ENCODE measurements at places on chromosomes 6 and 20.

DNA sequence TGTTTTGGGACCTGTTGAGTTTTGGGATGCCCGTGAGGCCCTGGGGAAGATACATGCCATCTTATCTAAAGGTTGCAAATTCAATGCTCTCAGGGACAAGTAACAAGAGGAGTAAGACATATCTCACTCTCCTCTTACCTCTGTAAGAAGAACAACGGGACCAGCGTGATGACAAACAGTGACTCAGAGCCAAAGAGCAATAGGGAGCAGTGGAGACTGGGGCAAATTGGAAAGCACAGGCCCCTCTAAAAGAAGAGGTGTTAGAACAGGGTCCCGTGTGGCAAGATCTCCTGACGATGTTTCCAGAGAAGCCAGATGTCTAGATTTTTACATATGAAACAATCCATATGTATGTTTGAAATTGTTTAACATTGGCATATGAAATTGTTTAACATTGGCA lies 11.6 kb downstream of the TP53RK start:
- DNase-seq = no peak

DNA sequence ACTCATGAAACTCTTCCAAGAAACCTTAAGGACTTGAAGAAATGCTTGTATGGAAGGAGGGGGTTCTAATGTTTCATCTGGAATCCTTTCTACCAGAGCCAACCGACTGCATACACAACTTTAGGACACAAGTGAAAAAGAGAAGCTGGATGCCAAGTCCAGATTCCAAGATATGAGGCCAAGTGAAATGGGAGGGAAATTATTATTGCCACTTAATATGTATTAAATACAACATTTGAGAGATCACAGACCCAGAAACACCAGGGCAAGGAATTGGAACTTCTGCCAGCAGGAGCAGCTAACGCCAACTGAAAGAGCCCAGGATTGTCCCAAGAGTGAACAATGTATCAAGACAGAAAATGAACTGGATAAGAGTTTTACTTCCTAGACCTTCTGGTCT lies 144.2 kb downstream of the ARHGAP18 start:
- no peak for DNase-seq

- DNase-seq = no peak
These were observed 13.0 kb downstream of the PCK1 start for GRCh38 chr20:57573894-57574293.

DNA sequence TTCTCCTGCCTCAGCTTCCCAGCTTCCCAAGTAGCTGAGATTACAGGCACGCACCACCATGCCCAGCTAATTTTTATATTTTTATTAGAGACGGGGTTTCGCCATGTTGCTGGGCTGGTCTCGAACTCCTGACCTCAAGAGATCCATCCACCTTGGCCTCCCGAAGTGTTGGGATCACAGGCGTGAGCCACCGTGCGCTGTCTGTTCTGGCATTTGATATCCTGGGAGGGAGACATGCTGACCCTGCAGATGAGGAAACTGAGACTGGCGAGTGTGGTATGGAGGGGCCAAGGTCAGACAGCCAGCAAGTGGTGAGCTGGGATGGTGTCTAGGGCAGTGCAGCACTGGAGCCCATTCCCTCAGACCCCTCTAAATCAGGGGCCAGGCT lies 44.6 kb downstream of the SRC start:
- DNase-seq = no peak

- DNase-seq = no peak
These were observed 191.5 kb downstream of the PREX1 start for GRCh38 chr20:48636301-48636700.

GRCh38 chr20:53774461-53775203 lies 181.0 kb upstream of the ZNF217 start:
- DNase-seq = no peak

DNA sequence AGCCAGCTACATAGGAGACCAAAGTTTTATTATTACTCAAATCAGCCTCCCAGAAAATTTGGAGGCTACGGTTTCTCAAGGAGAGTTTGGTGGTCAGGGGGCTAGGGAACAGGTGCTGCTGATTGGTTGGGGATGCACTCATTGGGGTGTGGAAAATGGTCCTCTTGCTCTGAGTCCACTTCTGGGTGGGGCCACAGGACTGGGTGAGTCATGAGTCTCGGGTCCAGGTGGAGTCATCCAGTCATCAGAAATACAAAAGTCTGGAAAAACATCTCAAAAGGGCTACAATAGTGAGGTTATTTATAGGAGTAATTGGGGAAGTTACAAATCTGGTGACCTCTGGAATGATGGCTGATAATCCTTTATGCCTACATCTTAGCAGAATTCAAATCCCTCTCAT lies 54.3 kb upstream of the SLC22A16 start:
- no peak for DNase-seq

DNA sequence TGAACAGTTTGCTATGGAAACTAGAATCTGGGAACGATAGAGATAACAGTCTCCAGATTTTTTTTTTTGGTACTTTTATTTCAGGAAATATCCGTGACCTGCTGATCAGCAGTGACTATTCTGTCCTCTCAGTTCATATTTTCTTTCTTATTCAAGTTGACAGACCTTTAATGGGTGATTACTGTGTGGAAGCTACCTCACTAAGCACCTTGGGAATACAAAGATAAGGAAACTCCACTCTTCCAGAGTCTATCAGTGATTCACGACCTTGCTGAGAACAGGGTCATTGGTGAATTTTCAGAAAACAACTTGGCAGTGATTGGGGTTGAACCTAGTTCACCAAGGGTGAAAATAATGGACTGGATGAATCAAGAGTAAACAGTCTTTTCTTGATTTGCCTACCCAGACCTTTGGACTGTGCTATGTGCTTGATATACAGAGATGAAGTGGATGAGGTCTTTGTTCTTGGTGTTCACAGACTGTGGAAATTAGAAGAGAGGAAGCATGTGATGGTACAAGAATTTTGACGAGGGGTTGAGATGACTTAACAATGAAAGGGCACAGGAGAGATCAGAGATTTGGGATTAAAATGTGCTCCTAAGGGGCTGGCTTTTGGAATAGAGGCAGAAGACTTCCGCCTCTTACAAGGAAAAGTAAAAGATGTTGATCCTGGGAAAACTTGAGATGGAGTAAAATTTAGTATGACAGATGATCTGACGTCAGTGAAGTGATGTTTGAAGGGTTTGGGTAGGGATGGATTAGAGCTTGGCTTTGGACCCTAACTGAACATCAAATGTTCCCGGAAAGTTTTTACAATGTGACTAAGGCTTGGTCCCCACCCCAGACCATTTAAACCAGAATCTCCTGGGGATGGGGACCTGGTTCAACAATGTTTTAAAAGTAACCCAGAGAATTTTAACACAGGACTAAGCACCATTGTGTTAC lies 1.2 kb downstream of the KAT14 start:
- no peak for DNase-seq

DNA sequence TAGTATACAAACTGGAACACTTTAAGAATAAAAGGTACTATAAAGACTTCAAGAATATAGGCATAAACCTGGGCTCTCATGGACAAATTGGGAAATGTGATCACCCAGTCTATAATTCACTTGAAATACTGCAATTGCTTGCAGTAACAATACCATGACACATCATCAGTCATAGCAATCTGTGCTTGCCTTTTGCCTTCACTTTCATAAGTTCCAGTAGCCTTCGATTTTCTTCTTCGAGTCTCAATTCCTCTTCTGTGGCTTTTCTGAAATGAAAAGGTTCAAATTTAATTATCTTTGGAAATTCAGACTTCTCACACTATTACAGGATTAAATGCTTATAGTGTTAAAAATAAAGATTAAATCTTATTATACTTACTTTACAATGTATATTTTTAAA lies 96.3 kb upstream of the ZBTB24 start:
- DNase-seq = no peak

GRCh38 chr6:111551521-111552231 lies 54.0 kb downstream of the TRAF3IP2 start:
- DNase-seq = no peak

GRCh38 chr6:1082285-1082935 lies 229.5 kb upstream of the FOXQ1 start:
- no peak for DNase-seq

GRCh38 chr20:51383891-51384510 lies 158.5 kb downstream of the NFATC2 start:
- no peak for DNase-seq

- no peak for DNase-seq
These were observed 19.8 kb upstream of the VSTM2L start for GRCh38 chr20:37882961-37883712.

DNA sequence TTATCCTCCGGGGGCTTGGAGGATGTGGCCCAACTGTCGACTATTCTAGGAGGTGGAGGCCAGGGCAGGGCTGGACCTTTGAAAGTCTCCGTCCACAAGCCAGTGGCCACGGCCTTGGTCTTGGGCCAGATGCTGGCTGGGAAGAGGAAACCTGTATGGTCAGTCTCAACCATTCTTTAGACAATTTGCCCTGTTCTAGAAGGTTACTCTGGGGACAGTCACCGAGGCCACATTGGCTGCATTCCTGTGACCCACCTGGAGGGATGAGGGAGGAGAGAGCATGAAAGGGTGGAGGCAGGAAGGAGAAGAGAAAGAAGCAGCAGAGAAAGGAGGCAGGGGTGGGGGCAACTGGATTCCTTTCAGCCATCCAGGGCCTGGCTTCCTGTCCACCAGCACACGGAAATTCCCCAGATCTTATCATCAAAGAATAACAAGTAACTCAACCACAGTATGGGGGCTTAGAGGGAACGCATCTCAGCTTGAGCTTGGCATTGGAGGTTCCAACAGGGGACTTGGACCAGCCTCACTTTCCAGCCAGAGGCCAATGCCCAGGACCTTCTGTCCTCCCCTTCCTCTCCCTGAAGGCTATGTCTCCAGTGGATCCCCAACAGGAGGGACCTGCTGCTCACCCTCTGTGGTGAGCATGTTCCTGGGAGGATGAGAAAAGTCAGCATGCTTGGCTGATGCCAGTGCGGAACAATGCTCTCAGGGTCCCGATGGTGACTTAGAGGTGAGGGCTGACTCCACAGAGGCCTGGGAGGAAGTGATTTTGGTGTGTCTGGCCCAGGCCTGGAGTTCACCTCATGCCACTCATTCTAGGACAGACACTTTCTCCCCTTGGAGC lies 30.4 kb downstream of the TGM2 start:
- no peak for DNase-seq

DNA sequence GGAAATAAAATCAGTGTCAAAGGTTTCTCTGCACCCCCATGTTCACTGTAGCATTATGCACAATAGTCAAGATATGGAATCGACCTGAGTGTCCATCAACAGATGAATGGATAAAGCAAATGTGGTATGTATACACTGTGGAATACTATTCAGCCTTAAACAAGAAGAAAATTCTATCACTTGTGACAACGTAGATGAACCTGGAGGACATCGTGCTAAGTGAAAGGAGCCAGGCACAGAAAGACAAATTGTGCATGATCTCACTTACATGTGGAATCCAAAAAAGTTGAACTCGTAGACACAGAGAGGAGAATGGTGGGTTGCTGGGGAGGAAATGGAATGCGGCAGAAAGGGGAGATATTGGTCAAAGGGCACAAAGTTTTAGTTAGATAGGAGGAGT lies 136.3 kb upstream of the ESR1 start:
- DNase-seq = no peak

GRCh38 chr20:43767686-43768474 lies 41.1 kb upstream of the GTSF1L start:
- DNase-seq = no peak

- DNase-seq = no peak
These were observed 112.0 kb upstream of the CITED2 start for GRCh38 chr6:139486476-139486799.

- DNase-seq = no peak
These were observed 280.5 kb downstream of the ADGRB3 start for GRCh38 chr6:68915586-68915985.

- no peak for DNase-seq
These were observed 178.3 kb downstream of the SYNDIG1 start for GRCh38 chr20:24647713-24648112.

DNA sequence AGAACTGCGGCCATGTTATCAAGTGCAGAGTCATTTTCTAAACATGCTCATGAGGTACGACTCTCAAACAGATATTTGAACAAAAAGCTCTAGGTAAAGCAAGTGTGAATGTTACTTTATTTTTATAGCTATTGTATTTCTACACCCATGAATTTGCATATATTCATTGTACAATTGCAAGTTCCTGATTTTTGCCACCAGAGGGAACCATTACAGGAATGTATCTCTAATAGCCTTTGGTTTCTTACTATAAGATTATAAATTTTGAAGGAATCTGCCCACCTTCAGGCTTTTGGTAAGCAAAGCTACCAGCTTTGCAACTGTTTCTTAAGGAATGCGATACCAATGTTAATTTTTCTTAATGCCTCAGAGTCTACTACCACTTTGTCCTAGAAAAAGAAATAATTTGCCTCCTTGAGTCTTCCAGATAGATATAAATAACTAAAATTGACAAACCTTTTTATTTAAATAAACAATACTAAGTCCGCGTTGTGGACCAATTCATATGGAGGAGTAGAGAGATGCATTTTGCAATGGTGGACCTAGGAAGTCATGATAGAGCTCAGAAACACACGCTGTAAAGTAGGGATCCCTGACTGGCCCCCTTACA lies 125.4 kb upstream of the SAMD5 start:
- no peak for DNase-seq

DNA sequence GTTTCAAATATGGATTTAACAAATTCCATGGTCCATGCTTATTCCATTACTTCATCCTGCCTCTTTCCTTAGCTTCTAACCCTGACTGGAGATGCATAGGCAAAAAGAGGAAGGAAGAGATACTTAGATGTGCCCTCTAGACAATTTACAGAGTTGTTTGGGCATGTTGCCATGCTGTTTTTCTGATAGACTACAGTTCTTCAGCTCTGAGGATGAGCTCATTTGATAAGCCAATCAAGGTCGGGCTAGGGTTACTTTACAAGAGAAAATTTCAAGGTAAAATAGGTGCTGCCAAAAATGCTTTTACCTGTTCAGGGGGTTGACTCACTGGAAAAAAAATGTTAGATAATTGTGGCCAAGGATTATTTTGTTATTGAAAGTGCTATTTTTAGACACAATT lies 5.9 kb downstream of the HCRTR2 start:
- DNase-seq = no peak

DNA sequence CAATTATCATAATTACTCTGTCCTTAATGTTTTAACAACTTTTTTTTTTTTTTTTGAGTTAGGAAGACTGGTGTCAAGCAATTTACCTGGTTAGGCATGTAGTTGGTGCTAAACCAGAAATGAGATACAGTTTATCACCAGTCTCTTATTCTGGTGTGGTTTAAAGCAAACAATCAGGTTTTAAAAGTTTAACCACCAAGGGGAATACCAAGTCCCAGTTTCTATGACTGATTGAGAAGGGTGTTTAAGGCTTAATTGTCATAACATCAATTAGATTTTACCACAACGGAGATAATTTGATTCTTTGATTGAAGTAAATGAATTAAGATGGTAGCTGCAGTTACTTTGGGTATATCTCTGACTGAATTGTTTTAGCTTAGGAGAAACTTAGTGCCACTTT lies 197.8 kb downstream of the TFAP2B start:
- no peak for DNase-seq

DNA sequence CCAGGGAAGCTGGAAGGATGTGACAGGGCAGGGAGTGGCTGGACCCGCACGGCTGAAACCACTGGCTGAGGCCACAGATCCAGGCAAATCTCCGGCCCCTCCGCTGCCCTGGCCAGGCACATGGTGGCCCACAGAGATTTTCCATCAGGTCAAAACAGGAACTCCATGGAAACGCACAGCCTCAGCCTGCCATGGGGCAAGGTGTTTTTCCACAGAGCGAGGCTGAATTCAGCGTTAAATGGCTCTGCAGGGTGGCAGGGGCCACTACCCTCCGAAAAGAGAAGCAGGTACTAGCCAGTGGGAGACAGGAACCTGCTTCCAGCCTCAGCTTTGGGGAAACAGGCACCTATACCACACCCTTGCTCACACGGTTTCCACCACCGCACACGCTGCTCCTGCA lies 53.1 kb downstream of the PREX1 start:
- DNase-seq = no peak

Measured in activated T-cell treated with anti-CD3 and anti-CD28 coated beads for 4 hours (primary cell).